ENCODE measurements at places on chromosomes 16 and 17.

GRCh38 chr17:80071116-80071841, 30.1 kb upstream of the GAA start:
- DNase-seq = no peak

- DNase-seq = no peak
Observed at GRCh38 chr17:4438162-4438944, 4.6 kb downstream of the SPNS3 start.

- DNase-seq = no peak
Observed at GRCh38 chr16:53605831-53606400, 97.7 kb downstream of the RPGRIP1L start.

DNA sequence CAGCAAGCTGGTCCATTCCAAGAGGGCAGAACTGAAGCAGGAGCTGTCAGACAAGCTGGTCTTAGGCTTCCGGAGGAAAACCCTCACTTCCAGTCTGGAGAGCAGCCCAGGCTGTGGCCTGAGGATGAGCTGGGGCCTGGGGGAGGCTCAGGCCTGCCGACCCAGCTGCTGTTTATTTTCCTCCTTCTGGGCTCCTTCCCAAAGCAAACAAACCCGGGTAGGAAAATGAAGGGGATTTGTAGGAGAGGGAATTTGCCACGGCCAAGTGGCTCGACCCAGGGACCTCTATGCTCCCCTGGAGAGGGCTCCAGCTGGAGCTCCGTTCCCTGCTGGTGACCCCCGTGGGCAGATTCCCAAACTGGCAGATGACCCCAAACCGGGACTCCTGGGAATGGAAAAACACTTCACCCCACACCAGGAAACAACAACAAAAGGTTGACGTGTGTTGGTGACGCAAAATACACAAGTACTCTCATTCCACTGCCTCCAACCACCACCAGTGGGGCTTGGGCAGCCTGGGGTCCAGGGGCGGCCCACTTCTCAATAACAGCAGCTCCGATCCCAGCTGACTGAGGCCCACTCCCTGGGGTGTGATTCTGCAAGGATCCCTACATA, 8.8 kb downstream of the JUP start:
- DNase-seq = no peak

DNA sequence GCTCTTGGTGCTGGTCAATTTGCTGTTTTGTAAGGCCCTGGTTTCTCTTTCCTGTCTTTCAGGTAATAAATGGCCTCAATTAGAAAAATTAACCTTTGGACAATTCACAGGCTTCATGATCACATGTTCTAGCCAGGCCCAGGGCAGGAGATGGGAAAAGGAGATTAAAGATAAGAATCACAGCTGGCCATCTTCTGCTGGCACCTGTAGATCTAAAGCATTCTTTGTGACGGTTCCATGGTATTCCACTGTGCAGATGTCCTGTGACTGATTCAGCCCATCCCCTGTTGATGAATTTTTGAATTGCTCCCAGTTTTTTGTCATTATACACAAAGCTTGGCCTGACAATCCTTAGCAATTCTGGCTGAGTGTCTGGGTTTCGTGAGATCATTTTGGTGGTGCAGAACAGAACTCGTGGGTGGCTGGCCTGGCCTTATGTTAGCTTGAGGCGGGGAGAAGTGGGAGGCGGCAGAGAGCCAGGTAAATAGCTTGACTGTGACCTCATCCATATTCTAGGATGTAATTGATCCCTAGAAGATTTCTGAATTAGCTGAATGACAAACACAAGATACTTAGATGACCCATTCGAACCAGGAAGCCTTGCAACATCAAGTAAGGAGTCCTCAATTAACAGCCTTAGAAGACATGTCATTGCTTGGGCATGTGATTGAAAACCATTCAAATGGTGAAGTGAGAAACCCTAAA, 14.1 kb downstream of the TMC5 start:
- DNase-seq = no peak

- peak; percentile 87 for DNase-seq
Observed at GRCh38 chr16:89256651-89257254, 39.2 kb downstream of the ZNF778 start.
